ENCODE measurements at places on chromosomes 5 and 9.
A peak's percentile ranks its signal among the peaks of the same experiment; 100 is the strongest.

DNA sequence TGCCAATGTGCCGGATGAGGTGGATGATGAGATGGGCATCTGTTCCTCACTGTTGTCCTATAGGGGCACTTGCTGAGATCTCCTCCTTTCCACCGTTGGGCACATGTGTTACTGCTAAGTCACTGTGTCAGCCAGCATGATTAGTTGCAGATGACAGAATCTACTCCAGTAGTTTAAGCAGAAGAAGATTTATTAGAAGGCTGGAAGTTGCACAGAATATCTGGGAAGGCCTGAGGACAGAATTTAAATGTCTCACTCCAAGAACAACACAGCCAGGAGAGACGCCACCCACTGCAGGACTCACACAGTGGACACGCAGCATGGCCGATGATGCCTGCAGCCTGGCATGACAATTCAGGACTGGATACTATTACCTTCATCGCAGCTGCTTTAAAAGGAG lies 157.5 kb downstream of the NSG2 start:
- DNase-seq = no peak

GRCh38 chr5:37730896-37731455 lies 108.9 kb downstream of the GDNF start:
- DNase-seq = no peak

DNA sequence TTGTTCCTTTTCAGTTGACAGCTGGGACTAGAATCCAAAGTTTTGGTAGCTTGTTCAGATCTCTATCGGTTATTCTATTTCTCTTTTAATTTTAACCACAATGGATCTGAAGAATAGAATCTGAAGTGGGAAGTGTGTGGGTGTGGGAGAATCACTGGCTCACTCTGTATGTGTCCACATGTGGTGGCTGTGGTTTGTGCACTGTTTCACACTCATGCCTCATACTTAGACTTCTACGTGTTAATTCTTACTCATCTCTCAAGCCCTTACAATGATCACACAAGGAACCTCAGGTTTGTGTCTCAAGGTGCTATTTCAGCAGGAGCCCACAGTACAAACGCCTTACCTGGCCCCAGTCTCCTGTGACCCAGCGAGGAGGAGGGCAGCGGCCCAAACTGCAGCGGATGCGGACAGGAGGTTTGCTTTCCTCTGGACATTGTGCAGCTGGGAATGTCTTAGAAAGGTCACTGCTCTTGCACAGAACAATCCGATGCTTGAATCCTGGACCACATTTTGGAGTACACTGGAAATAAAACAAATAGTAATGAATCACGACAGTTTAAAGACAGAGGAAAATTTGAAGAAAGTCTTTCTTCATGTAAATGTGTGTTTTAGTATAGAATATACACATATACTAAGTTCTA lies 309.1 kb downstream of the ADAMTS6 start:
- no peak for DNase-seq

GRCh38 chr5:22889720-22890119 lies 36.6 kb upstream of the CDH12 start:
- DNase-seq = no peak

- no peak for DNase-seq
Observed at GRCh38 chr9:123787416-123787815, 142.5 kb downstream of the DENND1A start.

DNA sequence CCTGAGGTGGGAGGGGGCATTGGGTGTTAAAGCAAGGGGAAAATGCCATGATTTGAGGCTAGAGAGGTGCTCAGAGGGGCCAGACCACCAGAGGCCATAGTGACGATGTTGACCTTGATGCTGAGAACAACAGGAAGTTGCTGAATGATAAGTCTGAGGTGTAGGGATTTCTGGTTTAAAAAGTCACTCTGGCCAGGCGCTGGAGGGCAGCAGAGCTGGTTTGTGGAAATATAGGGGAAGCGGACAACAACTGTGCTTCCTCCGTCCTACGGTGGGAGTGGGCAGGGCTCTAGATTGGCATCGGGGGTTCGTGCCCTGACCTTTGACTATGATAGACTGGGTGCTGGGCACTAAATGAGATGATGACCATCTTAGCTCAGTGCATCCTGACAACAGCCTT lies 44.7 kb downstream of the STOM start:
- DNase-seq = no peak

DNA sequence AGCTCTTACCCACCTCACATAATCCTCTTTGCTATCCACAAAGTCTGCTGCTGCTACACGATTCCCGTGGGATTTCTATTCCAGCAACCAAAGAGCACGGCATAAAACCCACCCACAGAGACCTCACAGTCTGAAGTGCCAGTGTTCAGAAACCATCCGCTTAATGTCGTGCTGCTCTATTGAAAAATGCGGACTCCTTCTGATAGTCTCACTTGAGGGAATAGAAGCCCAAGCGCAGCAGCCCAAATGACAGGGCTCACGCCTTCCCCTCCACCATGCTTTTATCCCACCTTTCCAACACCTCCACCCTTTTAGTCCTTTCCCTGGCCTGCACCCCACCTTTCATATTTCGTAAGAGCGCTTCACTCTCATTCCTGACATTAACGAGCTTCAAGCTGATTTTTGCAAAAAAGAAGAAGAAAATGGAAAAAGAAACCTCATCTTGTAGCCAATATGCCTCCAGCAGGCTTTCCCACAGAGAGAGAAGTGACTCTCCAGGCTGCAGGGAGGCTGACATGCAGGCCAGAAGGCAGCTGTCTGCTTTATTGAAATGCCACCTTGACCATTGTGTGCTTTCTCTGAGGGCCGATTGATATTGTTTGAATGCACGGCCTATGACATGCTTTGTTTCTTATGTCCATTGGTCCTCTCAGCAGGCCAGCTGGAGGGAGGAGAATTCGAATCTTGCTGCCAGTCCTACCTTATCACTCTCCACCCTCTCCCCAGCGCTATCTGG lies 70.6 kb upstream of the PCSK1 start:
- no peak for DNase-seq

GRCh38 chr5:170353961-170354360 lies 35.2 kb downstream of the KCNMB1 start:
- DNase-seq = no peak

GRCh38 chr5:110346893-110347358 lies 379.5 kb downstream of the TMEM232 start:
- DNase-seq = no peak

DNA sequence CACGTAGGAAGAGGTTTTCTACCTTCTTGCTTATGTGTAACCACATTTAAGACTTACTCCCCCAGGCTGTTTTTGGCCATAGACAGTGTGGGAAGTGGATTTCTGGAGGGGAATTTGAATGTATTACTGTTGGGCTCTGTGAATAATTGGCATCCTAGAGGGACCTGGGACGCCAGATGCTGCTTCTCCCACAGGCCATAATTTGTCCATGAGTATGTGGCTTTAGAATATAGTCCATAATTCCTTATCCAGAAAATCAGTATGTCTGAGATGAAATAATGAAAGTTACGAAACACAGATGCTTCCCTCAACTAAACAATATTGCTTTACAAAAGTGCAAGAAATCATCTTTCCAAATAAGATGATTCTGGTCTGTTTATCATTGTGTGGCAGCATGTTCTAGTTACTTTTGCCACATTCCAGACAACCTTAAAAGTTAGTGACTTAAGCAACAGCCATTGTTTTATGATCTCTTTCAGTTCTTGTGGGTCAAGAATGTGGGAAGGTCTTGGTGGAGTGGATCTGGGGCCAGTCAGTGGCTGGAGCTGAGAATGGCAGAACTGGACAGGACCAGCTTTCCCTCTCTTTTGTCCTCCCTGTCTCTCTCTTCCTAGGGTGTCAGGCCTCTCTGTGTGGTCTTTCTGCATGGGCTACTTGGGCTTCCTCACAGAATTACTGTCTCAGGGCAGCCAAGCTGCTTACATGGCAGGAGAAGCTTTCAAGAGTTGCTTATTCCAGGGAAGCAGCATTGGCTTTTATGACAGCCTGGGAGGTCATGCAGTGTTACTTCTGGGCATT lies 79.4 kb downstream of the FBXL7 start:
- DNase-seq = no peak

- DNase-seq = no peak
Observed at GRCh38 chr9:72315510-72316311, 49.3 kb downstream of the ZFAND5 start.

- no peak for DNase-seq
Observed at GRCh38 chr5:138468133-138468965, 3.1 kb downstream of the EGR1 start.

- DNase-seq = peak; percentile 4
Observed at GRCh38 chr9:14511452-14511851, 181.8 kb downstream of the ZDHHC21 start.

GRCh38 chr5:16737620-16738364 lies 121.0 kb upstream of the RETREG1 start:
- DNase-seq = no peak

DNA sequence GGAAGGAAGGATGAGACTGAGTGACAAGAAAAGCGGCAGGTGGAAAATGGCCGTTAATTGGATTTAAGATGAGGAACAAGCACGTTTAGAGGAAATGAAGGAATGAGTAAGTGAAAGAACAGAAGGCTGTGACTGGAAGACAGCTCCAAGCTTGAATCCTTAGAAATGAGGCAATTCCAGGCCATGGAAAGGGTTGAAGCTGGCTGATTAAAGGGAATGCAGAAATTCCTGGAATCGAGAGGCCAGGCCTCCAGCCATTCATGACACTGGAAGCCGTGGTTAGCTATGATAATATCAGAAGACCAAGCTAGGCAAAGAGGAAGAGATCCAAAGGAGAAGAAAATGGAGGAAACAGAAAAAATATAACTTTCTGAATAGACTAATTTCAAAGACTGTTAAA lies 84.2 kb downstream of the ARL15 start:
- DNase-seq = no peak

GRCh38 chr9:90770182-90770738 lies 31.4 kb upstream of the SYK start:
- DNase-seq = no peak

DNA sequence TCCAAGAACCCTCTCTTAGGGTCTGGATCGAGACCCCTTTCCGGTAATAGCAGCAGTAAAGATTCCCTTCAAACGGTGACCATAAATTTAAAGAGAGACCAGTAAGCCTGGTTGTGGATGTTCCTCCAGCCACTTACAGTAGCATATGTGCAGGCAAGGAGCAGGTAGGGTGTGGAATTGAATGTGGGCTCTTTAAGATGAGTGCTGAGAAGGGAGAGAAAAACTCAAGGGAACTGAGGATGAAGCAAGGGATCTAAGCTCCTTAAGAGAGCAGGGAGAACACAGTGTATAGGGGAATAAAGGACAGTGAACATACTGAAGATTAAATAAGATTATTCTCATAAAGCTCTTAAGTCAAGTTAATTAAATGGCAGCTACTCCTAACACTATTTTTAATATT lies 51.3 kb downstream of the DPYSL3 start:
- DNase-seq = no peak

- DNase-seq = no peak
Observed at GRCh38 chr5:143499480-143500114, 96.1 kb upstream of the NR3C1 start.

DNA sequence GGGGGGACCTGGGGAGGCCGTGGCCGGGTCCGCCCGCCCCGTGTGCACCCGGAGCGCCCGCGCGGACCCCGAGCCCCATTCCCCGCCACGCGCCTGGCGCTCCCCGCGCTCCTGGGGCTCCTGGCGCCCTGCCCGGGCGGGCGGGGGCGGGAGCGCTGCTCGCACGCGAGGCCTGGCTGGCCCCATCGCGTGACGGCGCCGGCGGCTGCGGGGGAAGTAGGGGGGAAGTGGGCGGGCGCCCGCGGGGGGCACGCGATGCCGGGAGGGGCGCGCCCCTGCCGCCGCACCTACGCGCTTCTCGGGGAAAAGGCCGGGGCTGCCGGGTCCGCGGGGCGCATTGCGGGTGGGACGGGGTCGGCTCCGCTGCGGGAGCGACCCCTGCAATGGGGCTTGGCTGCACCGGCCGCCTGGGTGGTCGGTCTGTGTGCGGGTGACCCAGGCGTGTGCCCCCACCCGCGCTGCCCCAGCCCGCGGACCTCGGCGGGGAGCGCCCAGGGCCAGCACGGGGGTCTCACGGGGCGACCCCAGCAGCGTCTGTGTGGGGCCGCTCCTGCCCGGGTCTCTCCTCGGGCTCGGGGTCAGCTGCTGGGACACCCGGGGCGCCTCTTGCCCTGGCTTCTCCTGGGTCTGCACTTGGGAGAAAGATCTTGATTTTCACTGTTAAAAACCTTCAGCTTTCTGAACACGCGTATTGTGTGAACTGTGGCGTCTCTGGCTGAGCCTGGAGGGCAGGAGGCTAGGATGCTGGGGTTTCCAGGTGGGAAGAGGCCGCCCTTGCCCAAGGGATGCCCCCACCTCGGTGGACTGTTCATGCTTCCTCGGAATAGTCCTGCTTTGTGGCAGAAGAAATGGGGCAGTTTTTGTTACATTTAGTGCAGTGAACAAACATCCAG lies 52.4 kb downstream of the AHRR start:
- peak; percentile 77 for DNase-seq

GRCh38 chr5:176492431-176492830 lies 44.2 kb downstream of the FAF2 start:
- DNase-seq = no peak

DNA sequence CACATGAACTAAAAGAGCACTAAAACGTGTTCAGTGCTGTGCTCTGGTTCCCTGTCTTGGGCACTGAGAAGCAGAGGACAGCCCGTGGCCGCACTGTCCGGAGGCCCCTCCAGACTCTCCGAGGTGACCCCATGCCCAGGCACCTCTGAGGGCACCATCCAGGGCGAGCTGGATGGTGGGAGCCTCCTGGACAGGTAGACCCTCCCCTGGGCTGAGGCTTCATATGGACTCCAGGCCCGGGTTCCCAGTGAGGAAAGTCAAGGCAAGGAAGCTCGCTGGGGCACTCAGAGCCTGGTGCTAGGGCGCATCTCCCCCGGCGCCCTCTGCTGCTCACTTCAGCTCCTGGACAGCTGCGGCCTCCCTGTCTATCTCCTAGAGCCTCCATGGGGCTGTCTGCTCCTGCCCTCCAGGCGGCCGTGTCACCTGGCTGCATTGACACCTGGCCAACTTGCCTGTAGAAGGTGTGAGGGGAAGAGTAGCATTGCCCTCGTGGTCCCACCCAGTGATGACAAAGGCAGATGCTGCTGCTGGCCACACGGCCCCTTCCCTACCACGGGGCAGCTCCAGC lies 178.2 kb upstream of the IRX1 start:
- no peak for DNase-seq

- DNase-seq = no peak
Observed at GRCh38 chr9:1962122-1962521, 53.0 kb upstream of the SMARCA2 start.

- no peak for DNase-seq
Observed at GRCh38 chr5:146475906-146476305, 28.8 kb downstream of the TCERG1 start.

GRCh38 chr5:142871363-142872193 lies 101.4 kb downstream of the ARHGAP26 start:
- DNase-seq = no peak

GRCh38 chr9:85700330-85700729 lies 41.4 kb downstream of the AGTPBP1 start:
- DNase-seq = no peak

- no peak for DNase-seq
Observed at GRCh38 chr9:2198956-2199635, 183.9 kb downstream of the SMARCA2 start.

All from erythroblast (primary cell).